Stimulated activated CD4-positive, alpha-beta T cell treated with anti-CD3 and anti-CD28 coated beads, Interleukin-15, amount 100 ng/mL, for 1 hour (primary cell): ENCODE measurements at places on chromosomes 6 and 20.

DNA sequence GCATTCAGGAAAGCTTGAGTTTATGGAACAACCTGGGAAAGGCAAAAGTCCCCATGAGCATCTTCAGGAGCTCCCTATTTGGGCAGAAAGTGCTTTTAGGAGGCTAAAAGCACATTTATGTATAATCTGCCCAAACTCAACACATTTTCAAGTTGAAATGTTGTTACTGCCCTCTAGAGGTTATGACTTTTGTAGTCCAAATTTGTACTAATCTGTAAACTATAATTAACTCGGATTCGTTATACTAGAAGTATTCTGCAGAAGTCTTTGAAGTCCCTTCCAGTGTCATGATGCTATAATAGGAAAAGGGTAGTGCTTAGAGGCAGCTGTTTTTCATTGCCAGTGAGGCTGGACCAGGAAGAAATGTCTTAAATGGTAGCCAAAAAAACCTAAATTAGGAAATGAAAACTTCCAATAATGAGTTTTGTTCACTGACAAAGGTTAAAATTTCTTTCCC, 44.8 kb upstream of the EMILIN3 start:
- no peak for DNase-seq

DNA sequence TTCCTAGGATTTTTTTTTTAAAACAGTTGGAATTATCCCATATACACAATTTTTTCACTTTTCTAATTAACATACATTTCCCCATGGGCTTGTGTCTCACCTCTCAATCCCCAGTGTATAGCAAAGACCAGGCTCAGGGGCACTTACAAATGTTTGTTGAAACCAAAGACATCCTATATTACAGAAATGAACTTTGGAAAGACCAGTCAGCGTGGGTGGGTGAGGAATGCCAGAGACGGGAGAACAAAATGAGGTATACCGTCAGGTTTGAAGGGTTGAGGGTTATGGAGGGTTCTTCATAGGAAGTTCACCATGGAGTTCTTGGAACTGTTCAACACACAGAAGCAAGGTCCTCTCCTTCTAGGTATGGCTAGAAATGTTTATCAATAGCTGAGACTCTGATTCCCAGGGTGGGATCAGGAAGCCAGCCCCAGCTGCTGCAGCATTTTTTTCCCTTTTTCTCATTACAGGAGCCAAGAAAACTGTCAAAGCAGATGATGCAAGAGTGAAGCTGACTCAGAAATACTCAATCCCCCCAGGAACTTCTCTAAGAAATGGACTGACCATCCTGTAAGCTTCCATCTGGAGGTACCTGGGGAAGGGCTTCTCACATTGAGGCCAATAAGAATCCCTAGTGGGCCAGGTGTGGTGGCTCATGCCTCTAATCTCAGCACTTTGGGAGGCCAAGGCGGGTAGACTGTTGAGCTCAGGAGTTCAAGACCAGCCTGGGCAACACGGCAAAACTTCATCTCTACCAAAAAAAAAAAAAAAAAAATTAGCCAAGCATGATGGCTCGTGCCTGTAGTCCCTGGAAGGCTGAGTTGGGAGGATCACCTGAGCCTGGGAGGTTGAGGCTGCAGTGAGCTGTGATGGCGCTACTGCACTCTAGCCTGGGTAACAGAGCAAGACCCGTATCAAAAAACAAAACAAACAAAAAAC, 15.9 kb upstream of the TBC1D20 start:
- no peak for DNase-seq

DNA sequence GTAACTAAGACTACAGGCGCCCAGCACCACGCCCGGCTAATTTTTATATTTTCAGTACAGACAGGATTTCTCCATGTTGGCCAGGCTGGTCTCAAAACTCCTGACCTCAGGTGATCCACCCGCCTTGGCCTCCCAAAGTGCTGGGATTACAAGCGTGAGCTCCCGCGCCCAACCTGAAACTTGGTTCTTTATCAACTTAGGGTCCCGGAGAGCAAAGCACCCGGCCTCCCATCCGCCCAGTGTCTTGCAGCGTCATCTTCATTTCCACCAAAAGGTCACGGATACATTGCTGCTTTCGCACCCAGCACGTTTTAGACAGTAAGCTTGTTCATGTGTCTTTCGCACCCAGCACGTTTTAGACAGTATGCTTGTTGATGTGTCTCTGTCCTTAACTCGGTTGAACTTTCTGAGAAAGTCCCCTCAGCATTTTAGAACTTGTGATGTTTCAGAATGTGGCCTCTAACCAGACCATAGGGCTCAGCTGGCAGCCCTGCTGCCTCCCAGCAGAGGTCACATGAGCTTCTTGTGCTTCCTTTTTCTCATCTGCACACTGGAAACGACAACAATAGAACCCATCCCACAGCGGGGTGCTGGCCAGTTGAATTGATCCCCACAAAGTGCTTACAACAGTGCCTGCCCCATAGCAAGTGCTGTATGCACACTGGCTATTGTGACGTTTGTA, 48.8 kb downstream of the PRR18 start:
- no peak for DNase-seq

GRCh38 chr6:130781557-130781956, 45.6 kb upstream of the SMLR1 start:
- DNase-seq, result no peak

GRCh38 chr6:44868335-44868668, 459.8 kb upstream of the RUNX2 start:
- DNase-seq, result no peak

DNA sequence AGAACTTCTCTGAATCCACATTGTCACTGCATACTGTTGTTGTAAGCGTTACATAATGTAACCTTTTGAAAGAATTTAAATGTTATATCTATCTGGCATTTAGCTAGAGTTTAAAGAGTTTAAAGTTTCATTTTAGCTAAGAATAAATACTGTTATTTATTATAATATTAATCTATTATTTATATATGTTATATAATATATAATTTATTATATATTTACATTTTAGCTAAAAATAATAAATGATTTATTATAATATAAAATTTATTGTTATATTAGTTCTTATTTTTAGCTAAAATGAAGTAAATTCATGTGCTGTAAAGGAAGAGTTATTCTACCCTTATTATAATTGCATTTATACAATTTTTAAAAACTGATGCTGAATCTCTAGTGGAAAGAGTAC, 255.4 kb upstream of the QKI start:
- no peak for DNase-seq

- DNase-seq, result no peak
Observed at GRCh38 chr6:111989743-111990142, 64.2 kb upstream of the CCN6 start.

DNA sequence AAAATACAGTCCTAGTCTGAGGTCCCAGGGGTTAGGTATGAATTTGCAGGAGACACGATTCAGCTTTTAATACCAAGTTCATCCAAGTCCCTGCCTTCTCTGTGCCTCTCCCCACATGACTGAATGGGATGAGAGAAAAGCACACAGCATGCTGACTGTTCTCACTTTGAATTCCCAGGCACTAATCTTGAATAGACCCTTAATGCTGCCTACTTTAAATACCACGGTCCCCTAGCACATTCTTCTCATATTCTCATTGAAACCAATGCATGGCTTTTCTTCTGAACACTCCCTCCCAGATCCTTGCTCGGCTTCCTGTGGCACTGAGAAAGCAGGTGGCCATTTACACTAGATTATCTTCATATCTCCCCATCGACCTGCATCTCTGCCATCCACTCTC, 30.1 kb upstream of the SCAF8 start:
- DNase-seq, result no peak

DNA sequence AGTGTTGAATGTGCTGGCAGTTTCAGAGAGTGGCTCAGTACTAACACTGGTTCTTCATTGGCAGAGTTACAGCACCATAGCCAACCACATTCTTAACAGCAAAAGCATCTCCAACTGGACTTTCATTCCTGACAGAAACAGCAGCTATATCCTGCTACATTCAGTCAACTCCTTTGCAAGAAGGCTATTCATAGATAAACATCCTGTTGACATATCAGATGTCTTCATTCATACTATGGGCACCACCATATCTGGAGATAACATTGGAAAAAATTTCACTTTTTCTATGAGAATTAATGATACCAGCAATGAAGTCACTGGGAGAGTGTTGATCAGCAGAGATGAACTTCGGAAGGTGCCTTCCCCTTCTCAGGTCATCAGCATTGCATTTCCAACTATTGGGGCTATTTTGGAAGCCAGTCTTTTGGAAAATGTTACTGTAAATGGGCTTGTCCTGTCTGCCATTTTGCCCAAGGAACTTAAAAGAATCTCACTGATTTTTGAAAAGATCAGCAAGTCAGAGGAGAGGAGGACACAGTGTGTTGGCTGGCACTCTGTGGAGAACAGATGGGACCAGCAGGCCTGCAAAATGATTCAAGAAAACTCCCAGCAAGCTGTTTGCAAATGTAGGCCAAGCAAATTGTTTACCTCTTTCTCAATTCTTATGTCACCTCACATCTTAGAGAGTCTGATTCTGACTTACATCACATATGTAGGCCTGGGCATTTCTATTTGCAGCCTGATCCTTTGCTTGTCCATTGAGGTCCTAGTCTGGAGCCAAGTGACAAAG, 17.0 kb upstream of the ADGRF4 start:
- DNase-seq, result no peak

DNA sequence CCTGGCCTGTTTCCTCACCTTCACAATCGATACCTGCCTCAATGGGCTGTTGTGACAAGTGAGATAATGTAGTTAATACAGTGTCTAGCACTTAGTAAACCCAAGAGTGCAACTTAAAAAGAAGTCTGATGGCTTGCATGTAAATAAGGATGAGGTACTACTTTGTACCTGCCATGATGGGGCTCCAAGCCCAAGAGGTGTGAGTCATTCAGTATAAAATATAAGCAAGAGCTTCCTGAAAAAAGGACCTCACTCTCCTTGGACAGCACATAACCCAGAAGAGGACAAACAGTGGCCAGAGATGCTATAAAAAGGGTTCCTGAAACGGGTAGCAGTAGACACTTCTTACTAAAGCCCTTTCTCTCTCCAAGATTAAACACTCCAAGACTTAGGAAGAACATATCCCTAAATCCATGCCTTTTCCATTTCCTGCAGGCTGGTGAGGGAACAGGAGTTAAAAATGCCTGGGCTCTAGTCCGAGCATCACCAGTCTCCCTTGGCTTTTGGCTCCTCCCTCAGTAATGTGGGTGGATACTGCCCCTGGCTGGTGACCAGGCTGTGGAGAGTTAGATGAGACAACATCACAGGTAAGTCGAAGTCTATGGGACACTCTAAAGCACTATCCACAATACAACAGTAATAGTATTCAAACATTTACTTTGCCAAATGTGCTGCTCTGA, 4.3 kb downstream of the UBE2V1 start:
- DNase-seq, result no peak

DNA sequence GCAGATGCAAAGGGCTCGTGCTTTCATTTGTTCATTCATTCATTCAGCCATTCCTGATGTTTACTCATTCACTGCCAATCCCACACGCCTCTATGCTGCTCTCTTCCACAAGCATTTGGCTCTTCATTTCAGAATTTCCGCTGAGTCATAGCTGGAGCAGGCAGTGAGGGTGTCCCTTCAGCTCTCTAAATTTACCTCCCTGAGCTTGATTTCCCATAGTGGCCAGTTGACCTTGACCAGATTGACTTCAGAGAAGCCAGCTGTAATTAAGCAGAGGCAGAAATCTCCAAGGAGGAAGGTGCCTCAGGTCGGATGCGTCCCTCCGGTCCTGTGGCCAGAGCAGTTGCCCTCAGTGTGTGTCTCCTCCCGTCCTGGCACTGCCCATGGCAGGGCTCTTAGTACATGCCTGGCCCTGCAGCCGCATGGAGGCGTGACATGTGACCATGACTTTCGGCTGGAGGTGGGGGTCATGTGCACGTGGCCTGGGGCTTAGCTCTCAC, 267.2 kb upstream of the ECI2 start:
- DNase-seq, result no peak

DNA sequence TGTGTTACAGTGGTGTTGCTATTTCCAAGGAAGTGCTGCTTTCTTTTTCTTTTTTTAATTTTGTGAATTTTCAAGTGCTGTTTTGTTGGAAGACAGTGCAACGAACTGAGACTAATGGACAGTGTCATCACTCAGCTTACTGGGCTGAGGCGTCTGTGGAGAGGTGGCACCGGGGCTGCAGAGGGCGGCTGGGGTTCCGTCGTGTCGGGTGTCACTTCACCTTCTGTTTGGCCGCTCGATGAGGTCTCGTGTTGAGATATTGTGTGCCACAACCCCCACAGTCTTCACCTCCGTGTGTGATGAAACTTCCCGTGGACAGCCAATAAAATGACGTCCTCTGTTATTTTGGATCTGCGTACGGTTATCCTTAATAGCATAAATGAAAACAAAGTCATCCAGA, 149.4 kb upstream of the SNX9 start:
- no peak for DNase-seq

DNA sequence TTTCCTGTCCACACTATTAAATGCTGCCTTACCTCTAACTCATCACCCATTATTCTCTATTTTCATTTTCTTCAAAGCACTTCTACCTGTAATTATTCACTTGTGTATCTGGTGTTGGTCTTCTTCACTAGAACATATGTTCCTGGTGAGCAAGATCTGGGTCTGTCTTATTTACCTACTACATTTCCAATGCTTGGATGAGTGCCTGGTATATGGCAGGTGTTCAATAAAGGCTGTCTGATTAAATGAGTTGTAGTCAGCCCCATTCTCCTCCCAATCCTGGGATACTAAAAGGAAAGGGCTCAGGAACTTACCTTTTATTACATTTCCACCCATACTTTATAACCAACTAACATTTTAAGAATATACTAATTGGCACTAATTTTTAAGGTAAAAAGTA, 61.0 kb downstream of the CEP162 start:
- no peak for DNase-seq

DNA sequence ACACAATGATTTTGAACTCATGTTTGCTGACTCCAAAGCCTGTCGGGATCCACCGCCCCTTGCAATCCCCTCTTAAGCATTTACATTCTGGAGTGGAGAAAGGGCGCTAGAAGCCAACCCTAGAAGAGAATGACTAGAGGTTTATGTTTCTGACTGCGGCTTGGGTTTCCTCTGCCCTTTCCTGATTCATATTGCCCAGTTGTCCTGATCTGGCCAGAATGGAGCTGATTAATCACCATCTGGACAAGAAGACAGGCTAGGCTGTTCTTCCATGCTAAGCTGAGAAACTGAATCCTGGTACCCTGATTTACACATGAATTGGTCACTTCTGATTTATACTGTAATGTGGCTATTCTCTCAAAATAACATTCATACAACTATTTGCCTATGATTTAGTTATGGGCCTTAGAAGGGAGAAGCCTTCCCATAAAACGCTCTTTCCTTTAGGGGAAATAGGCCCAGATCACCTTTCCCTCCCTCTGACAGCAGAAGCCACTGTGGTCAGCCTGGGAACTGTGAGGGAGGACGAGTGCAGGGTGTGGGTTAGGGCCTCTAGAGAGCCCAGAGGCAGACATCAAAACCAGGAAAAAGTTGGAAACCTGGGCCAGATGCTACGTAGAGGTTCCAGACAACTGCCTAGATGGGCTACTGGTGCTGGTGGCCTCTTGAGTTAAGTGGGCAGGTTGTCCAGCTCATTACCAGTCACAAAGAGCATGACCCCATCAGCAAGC, 199.2 kb upstream of the PRDM1 start:
- no peak for DNase-seq

DNA sequence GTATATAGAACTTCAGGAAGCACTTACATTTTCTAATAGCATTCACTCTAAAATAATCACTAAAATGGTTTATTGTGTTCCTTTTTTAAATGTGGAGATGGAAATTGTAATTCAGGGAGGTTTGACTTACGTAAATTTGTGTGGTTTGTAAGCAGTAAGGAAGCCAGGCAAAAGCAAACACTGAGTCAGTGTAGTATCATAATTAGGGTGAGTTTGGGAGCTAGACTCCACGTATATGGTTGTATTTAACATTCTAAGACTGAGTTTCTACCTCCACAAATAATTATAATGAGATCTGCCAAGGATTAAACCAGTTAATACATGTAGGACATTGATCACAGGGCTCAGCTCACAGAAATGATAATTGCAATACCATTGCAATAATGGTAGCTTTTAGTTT, 425.5 kb downstream of the CBLN4 start:
- DNase-seq, result no peak
